ENCODE measurements at places on chromosomes 1 and 21.
A peak's percentile ranks its signal among the peaks of the same experiment; 100 is the strongest.

- DNase-seq: no peak
These were observed 176.3 kb upstream of the C1orf174 start for GRCh38 chr1:4076346-4076745.

GRCh38 chr1:183025010-183025337, 1.8 kb downstream of the LAMC1 start:
- DNase-seq: no peak

- DNase-seq: peak; percentile 65
These were observed 197.6 kb upstream of the DMRTA2 start for GRCh38 chr1:50620680-50621329.

DNA sequence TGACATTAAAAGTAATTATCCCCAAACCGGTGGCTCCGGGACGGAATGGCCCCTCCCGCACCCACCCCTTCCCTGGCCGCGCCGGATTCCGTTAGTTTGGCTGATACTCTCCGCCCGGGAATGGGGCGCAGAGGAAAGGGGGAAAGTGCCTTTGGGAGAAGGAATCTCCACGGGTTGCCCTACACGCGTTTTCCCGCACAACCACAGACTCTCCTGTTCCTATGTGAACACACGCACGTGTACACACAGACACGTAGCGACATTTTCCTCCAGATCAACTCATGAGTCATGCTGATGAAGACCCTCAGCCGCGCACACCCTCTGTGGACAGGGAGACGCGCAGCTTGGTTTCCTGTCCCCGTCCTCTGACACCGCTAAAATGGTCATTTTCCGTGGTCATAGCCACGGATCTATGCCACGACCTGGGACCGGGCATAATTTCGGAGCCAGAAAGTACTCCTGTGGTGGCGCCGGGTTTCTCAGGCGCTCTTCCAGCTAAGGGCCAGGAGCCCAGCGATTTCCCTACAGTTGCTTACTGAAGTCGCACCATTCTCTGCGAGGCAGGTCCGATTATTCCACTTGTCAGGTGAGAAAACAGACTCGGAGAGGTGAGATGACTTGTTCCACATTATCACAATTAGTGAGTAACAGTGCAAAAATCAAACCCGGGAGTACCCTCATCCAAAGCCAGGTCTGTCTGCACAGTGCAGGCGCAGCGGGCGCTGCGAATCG, 4.0 kb upstream of the DMRTA2 start:
- DNase-seq: no peak

Measured in hematopoietic multipotent progenitor cell treated with erythropoietin and hydrocortisone succinate and interleukin-3 and kit ligand, for 4 days (in vitro differentiated cells).